Thoracic aorta (tissue), 2 donors: ENCODE measurements at places on chromosomes 2 and 18.

GRCh38 chr2:111946294-111947114 lies 48.1 kb downstream of the MERTK start:
- peak; percentile 29 for DNase-seq

DNA sequence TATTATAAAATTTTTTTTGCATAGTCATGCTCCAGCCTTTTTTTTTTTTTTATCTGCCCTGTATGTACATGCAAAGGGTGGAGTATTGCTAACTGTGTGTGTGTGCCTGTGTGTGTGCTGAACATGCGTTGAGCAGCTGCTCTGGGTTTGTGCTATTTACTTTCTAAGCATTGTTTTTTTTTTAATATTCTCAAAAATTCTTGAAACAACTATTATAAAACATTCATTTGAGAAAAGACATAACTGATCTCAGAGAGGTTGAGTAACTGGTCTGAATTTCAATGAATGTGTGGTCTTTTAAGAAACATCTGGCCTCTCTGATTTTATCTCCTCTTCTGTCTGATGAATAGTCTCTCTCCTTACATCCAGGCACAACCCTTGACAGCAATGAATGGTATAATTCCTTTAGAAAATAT lies 366.0 kb upstream of the SLC14A2 start:
- no peak for DNase-seq

GRCh38 chr2:20551945-20552328 lies 99.0 kb downstream of the HS1BP3 start:
- no peak for DNase-seq

- no peak for DNase-seq
Observed at GRCh38 chr2:26838121-26838906, 9.6 kb upstream of the DPYSL5 start.

DNA sequence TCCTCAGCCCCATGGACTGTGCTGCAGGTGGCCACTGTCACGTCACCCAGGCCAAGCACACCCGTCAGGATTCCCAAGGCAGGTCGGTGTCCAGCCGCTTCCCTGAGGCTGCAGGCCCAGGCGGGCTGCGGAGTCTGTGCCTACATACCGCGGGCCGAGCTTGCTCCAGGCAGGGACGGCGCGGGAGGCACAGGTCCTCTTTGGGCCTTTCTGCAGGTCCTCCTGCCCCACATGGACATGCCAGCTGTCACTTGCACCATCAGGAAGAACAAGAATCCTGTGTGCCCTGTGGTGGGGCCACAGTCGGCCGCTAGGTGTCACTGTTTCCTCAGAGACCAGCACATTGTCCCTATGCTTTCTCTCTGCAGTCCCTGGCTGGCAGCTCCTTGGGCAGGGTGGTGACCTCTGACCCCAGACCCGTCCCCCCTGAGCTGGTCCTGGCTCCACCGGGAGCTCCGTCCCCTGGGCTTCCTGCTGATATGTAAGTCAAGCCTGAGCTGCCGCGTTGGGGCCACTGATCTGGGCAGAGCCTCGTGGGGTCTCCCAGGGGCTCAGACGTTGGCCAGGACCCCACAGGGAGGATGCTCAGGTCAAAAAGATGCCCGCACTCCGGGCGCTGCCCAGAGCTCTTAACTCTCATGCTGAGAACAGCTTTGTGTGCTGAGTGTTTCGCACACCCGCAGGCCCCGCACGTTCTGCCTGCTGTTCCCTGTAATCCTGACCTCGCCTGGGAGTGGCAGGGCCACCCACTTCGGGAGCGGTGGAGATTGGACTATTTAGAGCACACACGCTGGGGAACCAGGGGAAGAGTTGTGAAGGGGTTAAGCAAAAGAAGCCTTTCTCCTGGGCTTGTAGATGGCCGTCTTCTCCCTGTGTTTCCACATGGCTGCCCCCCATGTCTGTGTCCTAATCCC lies 17.3 kb upstream of the AGXT start:
- peak; percentile 47 for DNase-seq

DNA sequence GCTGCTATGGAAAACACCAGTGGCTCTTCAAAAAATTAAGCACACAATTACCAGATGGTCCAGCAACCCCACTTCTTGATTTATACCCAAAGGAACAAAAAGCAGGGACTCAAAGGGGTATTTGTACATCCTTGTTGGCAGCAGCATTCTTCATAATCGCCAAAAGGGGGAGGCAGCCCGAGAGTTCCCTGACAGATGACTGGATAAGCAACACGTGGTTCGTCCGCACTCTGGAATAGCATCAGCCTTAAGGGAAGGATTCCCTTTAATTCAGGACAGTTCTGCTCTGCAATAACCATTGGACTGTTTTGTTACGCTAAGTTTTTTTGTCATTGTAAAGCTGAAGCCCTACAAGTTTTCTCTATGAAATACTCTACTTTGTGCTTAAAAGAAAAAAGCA lies 76.7 kb upstream of the TWIST2 start:
- DNase-seq = no peak

DNA sequence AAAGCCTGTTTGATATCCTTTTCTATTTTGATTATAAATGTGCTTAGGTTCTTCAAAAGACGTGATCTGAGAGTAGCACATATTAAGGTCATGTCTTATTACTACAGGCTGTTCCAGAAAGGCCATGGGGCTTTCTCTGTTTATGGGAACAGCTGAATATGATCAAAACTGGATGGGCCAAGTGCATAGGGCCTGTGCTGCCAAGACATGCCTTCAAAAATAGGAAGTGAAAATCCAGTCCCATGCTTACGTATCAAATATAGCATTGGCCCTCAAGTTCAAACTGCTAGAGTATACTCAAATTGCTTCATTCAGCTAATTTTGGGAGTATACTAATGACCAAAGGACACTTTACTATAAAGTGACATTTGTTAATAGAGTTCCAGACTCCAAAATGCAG lies 24.1 kb downstream of the SLC25A52 start:
- DNase-seq = no peak

DNA sequence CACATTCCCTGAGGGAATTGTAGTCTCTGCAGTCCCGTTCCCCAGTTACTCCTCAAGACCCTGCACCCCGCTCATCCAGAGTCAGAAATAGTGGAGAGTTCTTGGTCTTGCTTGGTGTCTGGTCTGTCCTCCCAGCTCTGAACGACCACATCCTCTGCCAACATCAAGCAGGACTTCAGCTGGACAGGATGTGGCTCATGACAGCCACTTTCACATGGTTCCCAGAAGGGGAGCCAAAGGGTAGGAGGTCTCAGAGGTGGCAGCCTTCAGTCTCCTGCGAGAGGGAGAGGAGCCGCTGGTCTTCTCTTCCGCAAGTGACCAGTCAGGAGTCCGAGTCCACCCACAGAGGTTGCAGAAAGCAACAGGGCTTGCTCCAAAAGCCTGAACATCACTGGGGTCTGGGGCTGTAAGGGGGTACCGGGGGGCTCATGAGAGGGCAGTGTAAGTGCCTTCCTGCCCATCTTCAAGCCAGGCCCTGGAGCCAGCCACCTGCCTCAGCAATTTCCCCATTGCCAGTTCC lies 29.8 kb downstream of the B3GNT7 start:
- DNase-seq = no peak

DNA sequence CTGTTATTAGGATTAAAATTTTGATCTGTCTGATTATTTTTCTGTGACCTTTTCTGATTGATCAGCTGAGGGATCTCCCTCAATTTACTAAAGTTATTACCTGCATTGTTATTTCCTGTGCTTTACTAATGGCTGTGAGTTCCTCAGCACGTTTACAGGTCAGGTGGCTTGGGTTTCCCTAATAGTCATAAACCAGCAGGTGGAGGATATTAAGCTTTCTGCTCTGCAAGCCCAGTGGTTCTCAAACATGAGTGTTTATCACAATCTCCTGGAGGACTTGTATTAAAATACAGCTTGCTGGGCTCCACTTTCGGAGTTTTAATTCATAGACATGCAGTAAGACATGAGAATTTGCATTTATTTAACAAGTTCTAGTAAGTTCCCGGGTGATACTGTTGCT lies 22.4 kb upstream of the UGP2 start:
- no peak for DNase-seq

- DNase-seq = no peak
Observed at GRCh38 chr18:56711708-56712445, 60.7 kb downstream of the WDR7 start.

DNA sequence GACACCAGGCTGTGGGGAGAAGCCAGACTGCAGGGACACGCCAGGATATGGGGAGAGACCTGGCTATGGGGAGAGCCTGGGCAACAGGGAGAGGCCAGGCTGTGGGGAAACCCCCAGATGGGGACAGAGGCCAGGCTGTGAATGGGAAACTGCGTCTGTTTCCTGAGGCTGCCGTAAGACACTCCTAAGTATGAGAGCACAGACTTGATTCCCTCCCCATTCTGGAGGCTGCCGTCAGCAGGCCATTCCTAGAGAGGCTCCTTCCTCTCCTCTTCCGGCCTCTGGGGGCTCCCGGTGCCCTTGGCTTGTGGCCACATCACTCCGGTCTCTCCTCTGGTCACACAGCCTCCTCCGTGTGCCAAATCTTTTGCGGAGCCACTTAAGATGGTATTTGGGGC lies 32.3 kb downstream of the ADI1 start:
- DNase-seq = no peak

GRCh38 chr2:105117565-105117964 lies 79.7 kb downstream of the MRPS9 start:
- DNase-seq = no peak

GRCh38 chr2:229087267-229087666 lies 183.8 kb downstream of the PID1 start:
- DNase-seq = no peak

DNA sequence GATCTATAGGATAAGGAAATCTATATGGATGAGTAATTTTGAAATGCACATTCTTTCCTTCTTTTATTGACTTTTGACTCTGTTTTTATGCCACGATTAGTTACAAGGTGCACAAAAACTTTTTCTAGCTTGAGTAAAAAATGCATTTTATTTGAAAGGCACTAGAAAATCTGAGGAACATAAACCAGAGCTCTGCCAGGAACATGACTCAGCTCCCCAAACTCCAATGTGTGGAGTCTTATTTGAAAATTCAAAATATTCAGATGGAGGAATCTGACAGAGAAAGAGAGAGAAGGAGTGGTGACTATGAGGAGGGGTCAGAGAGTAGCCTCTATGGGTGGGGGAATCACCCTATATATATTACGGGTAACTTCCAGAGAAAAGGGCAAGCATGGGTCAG lies 231.0 kb downstream of the DCC start:
- no peak for DNase-seq

DNA sequence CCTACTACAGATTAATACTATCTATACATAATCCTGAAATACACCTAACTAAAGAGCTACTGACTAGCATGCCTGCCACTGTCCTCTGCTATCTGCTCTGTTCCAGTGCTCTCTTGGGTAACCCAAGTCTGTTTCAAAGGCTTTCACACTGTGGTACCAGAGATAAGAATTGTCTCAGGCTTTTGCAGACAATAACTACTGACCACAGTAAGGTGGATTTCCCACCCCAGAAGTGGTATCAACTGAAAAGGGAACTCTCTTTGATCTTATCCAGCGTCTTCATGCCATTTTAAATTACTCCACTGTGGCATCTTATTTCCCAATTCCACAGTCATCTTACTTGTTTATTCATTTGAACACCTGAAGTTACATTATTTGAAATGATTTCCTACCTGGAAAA lies 190.2 kb downstream of the IKZF2 start:
- no peak for DNase-seq

DNA sequence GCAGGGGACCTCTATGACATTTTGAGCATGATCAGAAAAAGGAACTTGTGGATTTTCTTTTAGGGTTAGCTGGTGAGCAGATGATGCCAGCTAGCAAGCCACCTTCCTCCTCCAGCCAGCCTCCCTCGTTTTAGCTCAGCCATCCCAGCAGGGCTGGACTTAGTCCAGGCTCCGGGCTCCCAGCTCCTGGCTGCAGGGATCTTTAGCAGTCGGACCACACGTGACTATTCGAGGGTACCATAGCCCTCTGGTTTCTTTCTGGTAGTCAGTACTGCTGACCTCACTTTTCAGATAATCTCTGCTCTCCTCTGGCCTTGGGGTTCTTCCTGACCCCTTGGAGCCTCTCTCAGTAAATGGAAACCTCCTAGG lies 31.8 kb downstream of the NCK2 start:
- no peak for DNase-seq

GRCh38 chr2:238774071-238774470 lies 73.8 kb upstream of the TWIST2 start:
- no peak for DNase-seq

- DNase-seq = no peak
Observed at GRCh38 chr2:110874453-110875383, 142.3 kb downstream of the ACOXL start.

DNA sequence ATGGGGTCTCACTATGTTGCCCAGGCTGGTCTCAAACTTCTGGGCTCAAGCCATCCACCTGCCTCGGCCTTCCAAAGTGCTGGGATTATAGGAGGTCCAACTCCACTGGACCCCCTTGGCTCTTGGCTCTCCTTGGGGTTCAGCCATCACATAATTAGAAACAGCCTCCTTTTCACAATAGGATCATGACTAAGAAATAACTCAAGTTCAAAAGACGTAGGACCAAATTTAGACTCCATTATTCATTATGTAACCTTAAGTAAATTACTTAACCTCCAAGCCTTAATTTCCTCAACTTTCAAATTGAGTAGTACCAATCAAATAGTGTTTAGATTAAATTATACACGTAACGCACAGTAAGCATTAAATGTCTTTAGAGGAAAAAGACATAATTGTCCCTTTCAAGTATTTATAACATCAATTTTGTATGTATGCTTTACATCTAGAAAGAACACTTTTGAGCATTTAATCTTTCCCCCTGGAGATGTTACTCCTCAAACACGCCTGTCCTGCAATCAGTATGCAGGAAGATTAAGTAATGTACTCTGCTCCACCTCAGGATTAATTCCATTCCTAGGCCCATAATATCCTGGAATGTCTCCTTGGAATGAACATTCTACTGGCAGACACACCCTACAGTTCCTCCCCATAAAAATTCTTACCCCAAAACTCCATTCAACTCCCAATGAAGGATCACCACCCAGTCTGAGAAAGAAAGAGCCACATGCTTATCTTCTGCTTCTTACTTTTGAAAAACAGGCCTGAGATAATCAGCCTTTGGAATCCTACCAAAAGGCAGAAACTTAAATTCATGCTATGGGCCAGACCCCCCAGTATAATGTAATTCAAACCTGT lies 49.1 kb downstream of the COBLL1 start:
- no peak for DNase-seq

GRCh38 chr2:178177066-178177679 lies 17.1 kb upstream of the OSBPL6 start:
- no peak for DNase-seq

DNA sequence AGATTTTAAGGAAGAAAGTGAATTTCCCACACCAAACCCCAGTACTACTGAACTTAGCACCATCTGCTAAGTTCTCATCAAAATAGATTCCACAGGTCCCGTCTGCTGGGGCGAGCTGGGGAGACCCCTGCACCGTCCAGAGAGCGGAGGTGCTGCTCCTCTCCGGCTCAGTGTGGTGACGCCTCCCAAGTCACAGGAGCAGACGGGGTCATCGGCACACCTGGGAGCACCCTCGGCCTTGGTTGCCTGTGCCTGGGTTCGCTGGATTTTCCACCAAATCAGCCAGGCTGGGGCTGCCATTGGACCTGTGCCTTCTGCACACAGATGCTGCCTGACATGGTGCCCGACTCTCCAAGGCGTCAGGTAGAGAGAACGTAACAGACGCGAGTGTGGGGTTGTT lies 141.3 kb downstream of the PXDN start:
- DNase-seq = no peak

GRCh38 chr18:62209046-62209445 lies 22.0 kb downstream of the RELCH start:
- no peak for DNase-seq

GRCh38 chr2:219980638-219981037 lies 353.2 kb downstream of the SLC4A3 start:
- no peak for DNase-seq
